Right renal pelvis (tissue), 4 donors: ENCODE measurements at places on chromosomes 3 and 15. TPM values are rescaled to one million over a fixed set of nuclear protein-coding genes. Genes with fewer than 3 reads are reported as not detected.

The ESYT3 gene
- polyA plus RNA-seq, result 1.1 TPM

The CCR4 gene
- 0.11 TPM for polyA plus RNA-seq

The NUTM1 gene
- polyA plus RNA-seq, result not detected

The ADIPOQ gene
- polyA plus RNA-seq, result not detected

The USP50 gene
- 2.5 TPM for polyA plus RNA-seq

GRCh38 chr3:8303466-8303865 is 198.2 kb upstream of the LMCD1 start:
- DNase-seq, result no peak

DNA sequence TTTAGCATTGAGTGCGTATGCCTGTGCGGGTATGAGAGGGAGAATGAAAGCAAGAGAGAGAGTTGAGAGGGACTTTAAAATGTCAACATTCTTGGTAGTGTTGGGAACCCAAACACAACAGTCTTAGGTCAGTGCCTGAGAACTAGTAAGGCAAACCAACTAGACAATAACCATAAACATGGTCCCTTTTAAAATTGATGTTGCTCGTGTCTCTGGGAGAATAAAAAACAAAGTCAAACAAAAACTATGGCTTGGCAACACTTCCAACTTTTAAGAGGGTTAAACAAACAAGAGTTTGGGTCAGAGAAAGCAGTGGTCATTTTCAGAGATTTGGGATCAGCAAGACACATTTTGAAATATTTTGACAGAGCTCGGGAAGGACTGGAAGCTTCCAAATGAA is 146.7 kb upstream of the THBS1 start:
- DNase-seq, result peak; percentile 32

DNA sequence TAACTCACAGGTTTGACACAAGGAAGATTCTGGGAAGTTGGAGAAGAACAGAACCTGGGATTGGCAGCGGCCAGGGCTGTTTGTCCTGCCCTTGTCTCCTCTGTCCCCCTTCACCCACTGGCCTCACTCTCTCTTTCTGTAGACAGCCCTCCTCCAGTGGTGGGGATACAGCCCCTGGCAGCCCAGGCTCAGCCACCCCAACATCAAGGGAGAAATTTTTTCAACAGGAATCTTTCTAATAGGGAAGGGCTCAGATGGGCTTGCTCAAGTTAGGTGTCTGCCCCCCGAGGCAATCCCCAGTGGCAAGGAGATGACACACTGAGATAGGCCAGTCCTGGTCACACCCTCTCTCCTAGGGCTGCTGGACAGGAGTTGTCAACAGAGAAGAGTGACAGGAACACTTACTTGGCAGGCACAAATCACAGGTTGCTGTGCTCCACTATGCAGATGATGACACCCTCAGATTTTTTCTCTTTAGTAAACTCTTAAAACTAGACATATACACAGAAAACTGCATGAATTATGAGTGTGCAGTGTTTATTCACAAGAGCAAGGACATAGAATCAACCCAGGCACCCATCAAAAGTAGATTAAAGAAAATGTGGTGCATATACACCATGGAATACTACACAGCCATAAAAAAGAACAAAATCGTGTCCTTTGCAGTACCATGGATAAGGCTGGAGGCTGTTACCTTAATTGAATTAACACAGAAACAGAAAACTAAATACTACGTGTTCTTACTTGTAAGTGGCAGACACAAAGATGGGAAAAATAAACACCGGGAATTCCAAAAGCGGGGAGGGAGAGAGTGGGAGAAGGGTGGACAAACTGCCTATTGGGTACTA is 36.3 kb downstream of the PLA2G4D start:
- no peak for DNase-seq

GRCh38 chr3:131048030-131048429 is 21.4 kb downstream of the NEK11 start:
- no peak for DNase-seq

GRCh38 chr15:45156744-45157455 is 27.1 kb downstream of the DUOX1 start:
- DNase-seq, result no peak

- DNase-seq, result no peak
These were observed 5.7 kb downstream of the ESYT3 start for GRCh38 chr3:138440121-138440521.

DNA sequence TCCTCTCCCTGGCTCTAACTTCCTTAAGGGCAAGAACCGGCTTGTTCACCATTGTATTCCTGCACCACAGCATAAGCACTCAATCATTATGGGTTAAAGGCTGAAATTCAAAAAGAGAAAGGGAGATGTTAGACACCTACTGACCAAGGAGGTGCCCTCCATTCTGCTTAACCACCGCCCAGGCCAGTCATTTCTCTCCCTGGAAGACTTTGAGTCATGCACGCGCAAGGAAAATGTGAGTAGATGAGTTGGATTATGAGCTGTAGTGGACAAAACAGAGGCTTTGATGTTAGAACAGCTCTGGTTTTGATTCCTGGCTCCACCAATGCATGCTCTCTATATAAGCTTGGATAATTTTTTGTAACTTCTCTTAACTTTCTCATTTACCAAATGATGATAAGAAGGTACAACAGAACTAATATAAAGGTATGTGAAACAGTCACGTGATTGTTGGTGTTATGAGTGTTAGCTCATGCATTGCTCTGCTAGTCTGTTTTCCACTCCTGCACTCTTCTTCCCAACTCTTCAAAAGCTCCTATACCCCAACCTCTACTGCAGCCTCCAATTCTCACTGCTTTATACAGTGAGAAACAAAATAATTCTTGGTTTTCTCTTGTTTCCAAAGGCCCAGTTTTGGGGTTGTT is 148.4 kb upstream of the ATP11B start:
- DNase-seq, result no peak

GRCh38 chr3:127424766-127425504 is 137.1 kb upstream of the PRR20G start:
- no peak for DNase-seq

- no peak for DNase-seq
These were observed 115.1 kb downstream of the DNAJB8 start for GRCh38 chr3:128351546-128351945.

DNA sequence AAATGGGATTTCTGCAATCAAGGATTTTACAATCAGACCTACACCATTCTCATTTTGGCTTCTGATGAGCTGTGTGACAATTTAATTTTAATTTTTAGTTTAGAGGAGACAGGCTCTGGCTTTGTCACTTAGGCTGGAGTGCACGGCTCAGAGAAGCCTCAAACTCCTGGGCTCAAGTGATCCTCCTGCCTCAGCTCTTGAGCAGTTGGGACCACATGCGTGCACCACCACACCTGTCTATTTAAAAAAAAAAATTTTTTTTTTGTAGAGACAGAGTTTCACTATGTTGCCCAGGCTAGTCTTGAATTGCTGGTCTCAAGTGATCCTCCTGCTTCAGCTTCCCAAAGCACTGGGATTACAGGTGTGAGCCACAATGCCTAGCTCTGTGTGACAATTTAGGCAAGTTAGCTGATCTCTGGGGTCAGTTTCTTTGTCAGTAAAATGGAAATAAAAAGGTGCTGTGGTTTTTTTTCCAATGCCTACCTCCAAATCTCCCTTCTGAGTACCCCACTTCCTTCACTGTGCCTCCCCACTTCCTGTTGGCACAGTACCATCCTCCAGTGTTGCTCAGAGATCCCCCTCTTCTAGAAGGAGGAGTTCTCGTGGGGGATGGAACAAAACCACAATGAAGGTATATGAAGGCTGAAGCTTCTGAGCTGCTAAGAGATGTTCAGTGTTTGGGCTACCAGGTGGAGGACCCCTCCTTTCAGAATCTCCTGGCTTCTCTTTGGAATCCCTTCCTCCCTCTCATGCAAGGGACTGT is 54.1 kb upstream of the GSK3B start:
- no peak for DNase-seq

GRCh38 chr15:43826508-43827341 is at the start of gene WDR76:
WDR76 (plus strand) TSS chr15:43827002; CDS start chr15:43827033, 31 bp downstream.
- peak; percentile 61 for DNase-seq

DNA sequence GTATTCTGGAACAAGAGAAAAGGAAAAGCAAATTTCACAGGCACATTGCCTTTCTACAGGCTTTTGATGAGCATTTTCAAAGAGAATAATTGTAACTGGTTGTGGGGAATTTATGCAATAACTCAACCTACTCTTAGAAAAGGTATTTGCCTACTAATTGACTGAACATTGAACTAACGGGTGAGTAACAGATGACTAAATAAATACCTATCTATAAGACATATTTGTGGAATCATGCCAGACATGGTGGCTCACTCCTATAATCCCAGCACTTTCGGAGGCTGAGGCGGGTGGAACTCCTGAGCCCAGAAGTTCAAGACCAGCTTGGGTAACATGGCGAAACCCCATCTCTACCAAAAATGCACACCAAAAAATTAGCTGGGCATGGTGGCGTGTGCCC is 367.7 kb downstream of the CGGBP1 start:
- no peak for DNase-seq

DNA sequence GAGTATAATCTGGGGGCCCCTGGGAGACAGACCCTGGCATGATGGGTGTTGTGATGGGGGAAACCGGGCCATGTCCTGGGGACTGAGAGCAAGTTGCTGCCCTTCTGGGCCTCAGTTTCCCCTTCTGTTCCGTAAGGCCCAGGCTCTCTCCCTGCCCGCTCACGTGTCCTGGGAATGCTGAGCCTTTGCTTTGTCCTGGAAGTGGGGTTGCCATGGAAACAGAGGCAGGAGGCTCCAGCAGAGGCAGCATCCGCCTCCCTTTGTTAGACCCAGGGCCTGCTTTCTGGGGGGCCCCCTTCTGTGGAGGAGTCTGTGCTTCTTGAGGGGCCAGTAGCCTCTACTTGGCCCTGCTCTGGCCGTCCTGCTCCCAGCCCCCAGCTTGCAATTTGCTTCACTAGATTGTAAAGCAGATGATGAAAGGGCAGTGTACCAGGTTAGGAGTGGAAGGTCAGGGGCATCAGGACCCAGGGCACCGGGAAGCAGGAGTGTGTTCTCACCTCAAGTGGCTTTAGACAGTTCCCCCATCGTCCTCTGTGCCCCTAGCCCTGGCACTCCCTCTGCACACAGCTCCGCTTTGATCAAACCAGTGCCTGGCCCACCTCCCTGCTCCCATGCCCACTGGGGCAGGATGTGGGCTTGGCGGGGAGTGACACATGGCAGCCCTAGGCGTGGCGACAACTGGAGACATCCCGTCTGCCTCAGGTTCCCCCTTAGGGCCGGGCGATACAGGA is 105.6 kb downstream of the FBLN2 start:
- no peak for DNase-seq

GRCh38 chr15:79283252-79284048 is 928 bp downstream of the ANKRD34C start:
- peak; percentile 37 for DNase-seq

DNA sequence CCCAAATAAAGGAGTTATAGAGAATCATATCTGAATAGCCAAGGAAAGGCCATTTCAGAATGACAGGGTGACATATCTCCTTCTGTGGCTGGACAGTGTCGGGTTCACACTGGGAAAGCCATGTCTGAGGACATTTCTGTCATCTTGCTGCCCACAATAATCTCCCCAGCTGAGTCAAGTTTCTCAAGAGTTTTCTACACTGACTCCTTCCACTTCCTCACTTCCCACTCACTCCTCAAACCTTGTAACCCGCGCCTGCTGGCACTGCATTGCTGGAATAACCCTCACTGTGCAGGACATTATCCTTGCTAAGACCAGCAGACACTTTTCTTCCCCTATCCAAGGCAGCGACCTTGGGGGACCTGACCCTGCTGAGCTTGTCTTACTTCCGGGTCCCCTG is 5.3 kb upstream of the INSYN1 start:
- DNase-seq, result no peak

- no peak for DNase-seq
These were observed 35.0 kb upstream of the CAPN3 start for GRCh38 chr15:42324308-42324707.
